ENCODE measurements at places on chromosomes 6 and 20. TPM values are rescaled to one million over a fixed set of nuclear protein-coding genes. Genes with fewer than 3 reads are reported as not detected.

Gene LGSN
- polyA plus RNA-seq = 0.04 TPM

Gene NRN1
- polyA plus RNA-seq = 4.0 TPM

Gene HLA-DQA2
- 1.8 TPM for polyA plus RNA-seq

Gene BEND3
- 4.9 TPM for polyA plus RNA-seq

Gene NOP56
- 208 TPM for polyA plus RNA-seq

Gene TREM1
- 0.06 TPM for polyA plus RNA-seq

Gene MRPS18B
- polyA plus RNA-seq = 46.8 TPM

Gene CAGE1
- 0.03 TPM for polyA plus RNA-seq

DNA sequence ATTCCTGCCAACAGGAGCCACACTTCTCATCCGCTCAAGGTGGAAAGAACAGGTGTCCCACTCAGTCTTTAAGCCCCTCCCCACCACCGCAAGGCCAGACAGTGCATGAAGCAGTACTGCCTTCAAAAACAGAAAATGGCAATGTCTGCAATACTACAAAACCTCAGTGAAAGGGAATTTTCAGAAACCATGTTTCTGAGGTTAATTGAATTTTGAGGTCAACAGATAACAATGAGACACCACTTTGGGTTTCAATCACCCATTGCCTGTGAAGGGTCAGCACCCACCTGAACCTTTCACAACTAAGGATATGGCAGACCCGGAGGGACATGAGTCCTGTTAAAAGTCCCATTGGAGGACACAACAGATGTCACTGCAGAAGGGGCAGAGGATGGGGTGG lies 13.0 kb downstream of the ZC3H12D start:
- H3K4me1 ChIP-seq = peaks cover 19% of the 10 kb centered on the region
- DNase-seq = no peak
- no peak overlapping the region for H3K27ac ChIP-seq

- DNase-seq = peak; percentile 68
- H3K27ac ChIP-seq = no peak overlapping the region
- peaks cover 65% of the 10 kb centered on the region for H3K36me3 ChIP-seq
- peaks cover 7% of the 10 kb centered on the region for H3K4me1 ChIP-seq
Observed at GRCh38 chr20:51428401-51429143, 113.9 kb downstream of the NFATC2 start.

GRCh38 chr20:38660429-38660828 lies 58.8 kb downstream of the ARHGAP40 start:
- H3K36me3 ChIP-seq = no peaks in the 10 kb centered on the region
- H3K27ac ChIP-seq = no peak overlapping the region
- H3K4me1 ChIP-seq = no peaks in the 10 kb centered on the region

- H3K27me3 ChIP-seq = no peaks in the 10 kb centered on the region
- no peak for DNase-seq
- H3K4me1 ChIP-seq = peaks cover 22% of the 10 kb centered on the region
Observed at GRCh38 chr6:44038543-44039065, 88.6 kb downstream of the MRPL14 start.

GRCh38 chr6:153966001-153966400 lies 73.0 kb upstream of the OPRM1 start:
- no peak overlapping the region for H3K27ac ChIP-seq
- H3K4me3 ChIP-seq = no peak overlapping the region

GRCh38 chr6:114718186-114718585 lies 375.4 kb upstream of the HS3ST5 start:
- DNase-seq = no peak
- no peaks in the 10 kb centered on the region for H3K27me3 ChIP-seq
- H3K36me3 ChIP-seq = no peaks in the 10 kb centered on the region
- H3K4me3 ChIP-seq = no peak overlapping the region
- H3K27ac ChIP-seq = no peak overlapping the region
- H3K4me1 ChIP-seq = no peaks in the 10 kb centered on the region

- no peak for DNase-seq
- no peak overlapping the region for H3K27ac ChIP-seq
- H3K4me1 ChIP-seq = peaks cover 39% of the 10 kb centered on the region
- H3K4me3 ChIP-seq = no peak overlapping the region
- H3K36me3 ChIP-seq = no peaks in the 10 kb centered on the region
Observed at GRCh38 chr20:62437927-62438326, 10.6 kb upstream of the RBBP8NL start.

DNA sequence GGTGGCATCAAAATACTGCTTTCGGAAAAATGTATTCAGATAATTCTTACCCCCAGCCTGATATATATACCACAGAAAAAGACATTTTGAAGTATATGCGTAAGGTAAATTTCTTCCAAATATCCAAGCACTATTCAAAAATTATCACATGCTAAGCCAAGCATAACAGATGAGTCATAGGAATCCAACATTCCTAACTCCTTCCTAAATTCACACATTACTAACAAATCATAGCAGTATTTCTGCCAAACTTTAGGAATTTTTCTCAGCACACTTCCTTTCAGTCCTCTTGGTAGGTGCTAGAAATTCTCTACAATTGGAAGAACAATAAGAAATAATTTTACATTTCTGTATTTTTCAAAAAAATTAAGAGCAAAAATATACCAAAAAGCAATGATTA lies 417.5 kb downstream of the EYS start:
- no peaks in the 10 kb centered on the region for H3K36me3 ChIP-seq
- no peaks in the 10 kb centered on the region for H3K27me3 ChIP-seq
- H3K4me1 ChIP-seq = no peaks in the 10 kb centered on the region
- no peak overlapping the region for H3K4me3 ChIP-seq
- DNase-seq = no peak
- no peak overlapping the region for H3K27ac ChIP-seq

GRCh38 chr6:38847497-38847896 lies 132.4 kb downstream of the DNAH8 start:
- no peak overlapping the region for H3K27ac ChIP-seq
- no peaks in the 10 kb centered on the region for H3K4me1 ChIP-seq

DNA sequence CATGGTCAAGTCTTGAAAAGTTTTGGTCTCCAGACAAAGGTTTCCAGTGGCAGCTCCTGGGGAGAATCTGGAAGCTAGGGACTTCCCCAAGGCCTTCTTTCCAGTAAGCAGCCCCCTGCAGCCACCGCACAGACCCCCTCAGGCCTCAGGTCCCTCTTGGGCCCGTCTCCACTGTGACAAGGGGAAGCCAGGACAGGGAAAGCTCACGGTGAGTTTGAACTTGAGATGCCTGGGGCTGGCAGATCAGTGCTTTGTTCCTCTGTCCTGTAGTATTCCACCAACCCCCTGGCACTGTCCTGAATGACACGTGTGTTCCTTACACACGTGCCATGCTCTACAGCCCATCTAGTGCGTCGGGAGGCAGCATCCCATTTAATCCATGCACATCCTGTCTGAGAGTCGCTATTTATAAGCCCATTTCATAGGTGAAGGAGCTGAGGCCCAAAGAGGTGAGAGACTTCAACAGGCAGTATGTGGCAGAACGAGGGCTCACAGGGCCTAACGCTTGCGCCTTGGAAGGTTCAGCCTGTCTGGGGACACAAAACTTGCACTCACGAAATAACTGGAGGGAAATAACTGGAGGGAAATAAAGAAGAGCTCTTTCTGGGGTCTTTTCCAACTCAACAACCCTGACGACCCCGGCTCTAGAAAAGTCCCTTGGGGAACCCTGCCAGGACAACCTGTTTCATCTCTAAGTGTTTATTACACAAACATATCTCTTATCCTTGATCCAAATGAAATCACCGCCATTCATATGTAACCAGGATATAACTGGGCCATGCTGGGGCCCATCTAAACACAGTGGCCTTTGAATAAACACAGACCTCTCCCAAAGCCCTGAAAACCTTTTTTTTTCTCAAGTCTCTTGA lies 123.0 kb downstream of the BANF2 start:
- peak overlapping the region; percentile 89 for H3K27ac ChIP-seq
- H3K27me3 ChIP-seq = no peaks in the 10 kb centered on the region
- no peak overlapping the region for H3K4me3 ChIP-seq
- H3K36me3 ChIP-seq = no peaks in the 10 kb centered on the region

DNA sequence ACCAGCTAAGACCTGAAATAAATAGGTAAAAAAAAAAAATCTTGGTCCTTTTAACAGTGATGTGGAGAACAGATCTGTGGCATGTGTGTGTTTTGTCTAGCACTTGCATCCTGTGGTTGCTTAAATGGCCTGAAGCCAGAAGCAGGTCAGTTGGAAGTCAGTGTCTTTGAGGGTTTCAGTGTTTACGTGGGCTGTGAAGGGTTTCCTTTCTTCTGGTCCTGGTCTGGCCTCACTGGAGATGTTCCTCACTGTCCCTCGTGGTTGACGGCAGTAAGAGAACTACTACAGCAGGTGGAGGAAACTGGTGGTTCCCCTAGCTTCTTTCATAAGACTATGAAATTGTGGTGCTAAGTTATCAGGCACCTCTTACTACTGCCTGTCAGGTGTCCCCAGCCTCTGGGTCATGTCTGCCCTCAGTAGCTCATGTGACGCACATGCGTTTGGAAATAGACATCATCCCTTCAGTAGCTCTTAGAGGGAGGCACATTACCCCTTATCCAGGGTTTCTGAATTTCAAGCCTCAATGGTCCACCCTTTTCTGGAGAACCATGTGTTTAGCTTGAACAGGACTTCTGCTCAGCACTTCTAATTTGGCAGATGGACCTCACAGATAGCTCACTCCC lies 59.4 kb upstream of the SCP2D1 start:
- H3K27me3 ChIP-seq = no peaks in the 10 kb centered on the region
- no peaks in the 10 kb centered on the region for H3K4me1 ChIP-seq
- no peaks in the 10 kb centered on the region for H3K36me3 ChIP-seq
- DNase-seq = no peak
- no peak overlapping the region for H3K4me3 ChIP-seq

GRCh38 chr6:169720207-169720855 lies 4.0 kb downstream of the PHF10 start:
- no peak for DNase-seq
- no peaks in the 10 kb centered on the region for H3K27me3 ChIP-seq
- no peak overlapping the region for H3K27ac ChIP-seq
- H3K4me3 ChIP-seq = no peak overlapping the region

- peaks cover 62% of the 10 kb centered on the region for H3K4me1 ChIP-seq
- no peak overlapping the region for H3K4me3 ChIP-seq
- peaks cover 50% of the 10 kb centered on the region for H3K36me3 ChIP-seq
- H3K27ac ChIP-seq = peak overlapping the region; percentile 40
Observed at GRCh38 chr6:41706876-41707564, 28.4 kb downstream of the TFEB start.

DNA sequence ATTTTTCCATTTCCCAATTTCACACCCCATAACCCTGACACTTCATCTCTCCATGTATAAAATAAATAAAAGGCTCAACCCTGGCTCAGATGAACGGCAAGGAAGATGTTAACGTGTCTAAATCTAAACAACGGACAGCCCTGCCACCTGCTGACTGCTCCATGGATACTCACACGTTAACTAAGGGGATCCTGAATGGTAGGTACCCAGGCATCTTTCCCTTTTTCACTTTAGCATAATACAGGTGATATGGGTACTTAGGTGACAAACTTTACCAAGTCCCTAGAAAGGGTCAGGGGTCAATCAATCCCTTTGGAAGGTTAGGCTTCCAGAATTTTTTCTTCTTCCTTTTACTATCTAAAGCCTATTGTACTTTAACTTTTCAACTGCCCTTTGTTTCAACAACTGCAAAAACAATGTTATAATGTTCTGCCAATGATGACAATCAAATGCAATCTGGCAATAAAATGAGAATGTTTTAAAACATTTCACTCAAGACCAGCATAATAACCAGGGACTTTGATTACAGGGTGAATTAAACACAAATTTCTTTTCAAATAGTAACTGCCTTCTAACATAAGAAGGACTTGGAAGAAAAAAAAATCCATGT lies 52.4 kb upstream of the IPCEF1 start:
- no peaks in the 10 kb centered on the region for H3K27me3 ChIP-seq
- H3K4me3 ChIP-seq = no peak overlapping the region
- no peak overlapping the region for H3K27ac ChIP-seq
- peaks cover 3% of the 10 kb centered on the region for H3K4me1 ChIP-seq
- peaks cover 58% of the 10 kb centered on the region for H3K36me3 ChIP-seq
- no peak for DNase-seq

DNA sequence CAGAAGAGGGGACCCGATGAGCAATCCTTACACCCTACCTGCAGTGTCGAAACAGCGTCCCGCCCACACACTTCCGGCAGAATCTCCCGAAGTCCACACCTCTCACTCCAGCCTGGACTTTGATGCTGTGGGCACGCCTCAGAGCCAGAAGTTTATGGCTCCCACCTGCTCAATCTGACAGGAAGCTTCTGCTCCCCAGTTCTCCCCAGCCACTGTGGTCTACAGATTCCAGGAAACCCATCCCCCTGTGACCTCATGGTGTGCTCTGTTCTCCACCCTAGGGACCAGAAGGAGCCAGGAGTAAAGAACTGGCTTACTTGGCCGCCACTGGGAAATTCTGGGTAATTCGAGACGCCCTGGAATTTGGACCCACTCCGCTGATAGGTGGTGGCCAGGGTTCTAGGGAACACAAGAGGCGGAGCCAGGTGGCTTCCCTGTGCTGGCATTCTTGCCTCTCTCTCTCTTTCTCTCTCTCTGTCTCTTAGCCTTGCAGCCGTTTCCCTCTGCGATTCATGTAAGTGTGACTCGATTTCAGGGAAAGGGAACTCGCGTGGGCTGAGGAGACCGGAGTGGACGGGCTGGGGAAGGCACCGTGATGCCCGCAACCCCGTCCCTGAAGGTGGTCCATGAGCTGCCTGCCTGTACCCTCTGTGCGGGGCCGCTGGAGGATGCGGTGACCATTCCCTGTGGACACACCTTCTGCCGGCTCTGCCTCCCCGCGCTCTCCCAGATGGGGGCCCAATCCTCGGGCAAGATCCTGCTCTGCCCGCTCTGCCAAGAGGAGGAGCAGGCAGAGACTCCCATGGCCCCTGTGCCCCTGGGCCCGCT lies at the start of gene TRIM15:
Gene TRIM15 (plus strand): TSS at position 457 of the 828 bp plus-strand sequence. CDS start 139 bp downstream, at position 596.
- H3K36me3 ChIP-seq = peaks cover 15% of the 10 kb centered on the region
- peaks cover 9% of the 10 kb centered on the region for H3K4me1 ChIP-seq
- peak; percentile 96 for DNase-seq
- peak within 1 kb of the TSS; percentile 97 for H3K27ac ChIP-seq

- no peak overlapping the region for H3K4me3 ChIP-seq
- no peak for DNase-seq
- H3K36me3 ChIP-seq = no peaks in the 10 kb centered on the region
Observed at GRCh38 chr6:148244217-148244935, 98.3 kb upstream of the SASH1 start.

DNA sequence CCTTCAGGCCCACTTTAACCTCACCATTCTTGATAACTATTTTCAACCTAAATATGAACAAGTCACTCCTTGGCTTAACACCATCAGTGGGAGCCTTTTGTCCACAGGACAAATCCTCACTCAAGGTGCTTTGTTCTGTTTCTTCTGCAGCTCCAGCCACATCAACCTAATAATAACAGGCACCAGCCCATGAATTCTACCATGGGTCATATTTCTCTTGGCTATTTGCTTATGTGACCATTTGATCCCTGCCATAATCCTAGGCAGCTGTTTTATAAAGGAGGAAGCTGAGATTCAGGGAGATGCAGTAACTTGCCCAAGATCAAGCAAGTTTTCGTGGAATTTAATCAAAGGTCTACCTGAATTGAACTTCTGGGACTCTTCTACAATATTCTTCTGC lies 561.3 kb downstream of the DHX35 start:
- no peaks in the 10 kb centered on the region for H3K36me3 ChIP-seq
- no peaks in the 10 kb centered on the region for H3K4me1 ChIP-seq
- no peak overlapping the region for H3K4me3 ChIP-seq
- no peaks in the 10 kb centered on the region for H3K27me3 ChIP-seq
- no peak overlapping the region for H3K27ac ChIP-seq

- no peak overlapping the region for H3K4me3 ChIP-seq
- no peaks in the 10 kb centered on the region for H3K27me3 ChIP-seq
- H3K4me1 ChIP-seq = no peaks in the 10 kb centered on the region
- DNase-seq = no peak
- H3K27ac ChIP-seq = no peak overlapping the region
- H3K36me3 ChIP-seq = no peaks in the 10 kb centered on the region
Observed at GRCh38 chr6:80767808-80768207, 661.3 kb downstream of the BCKDHB start.
